ENCODE measurements at places on chromosomes 4 and X. TPM values are rescaled to one million over a fixed set of nuclear protein-coding genes. Genes with fewer than 3 reads are reported as not detected.

IDS gene
- 85.8 TPM for total RNA-seq

TMPRSS11A gene
- total RNA-seq, result not detected

CENPVL1 gene
- not detected for total RNA-seq

DNA sequence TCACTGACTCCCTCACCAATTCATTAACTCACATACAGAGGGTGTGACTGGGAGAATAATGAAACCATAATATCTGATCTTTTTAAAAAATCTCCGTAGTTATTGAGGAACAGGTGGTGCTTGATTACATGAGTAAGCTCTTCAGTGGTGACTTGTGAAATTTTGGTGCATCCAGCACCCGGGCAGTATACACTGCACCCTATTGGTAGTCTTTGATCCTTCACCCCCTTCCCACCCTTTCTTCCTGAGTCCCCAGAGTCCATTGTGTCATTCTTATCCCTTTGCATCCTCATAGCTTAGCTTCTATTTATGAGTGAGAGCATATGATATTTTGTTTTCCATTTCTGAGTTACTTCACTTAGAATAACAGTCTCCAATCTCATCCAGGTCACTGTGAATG, 1143.8 kb downstream of the PCDH19 start:
- H3K27me3 ChIP-seq, result no peaks in the 10 kb centered on the region
- no peaks in the 10 kb centered on the region for H3K36me3 ChIP-seq
- H3K4me1 ChIP-seq, result no peaks in the 10 kb centered on the region

- H3K4me1 ChIP-seq, result no peaks in the 10 kb centered on the region
- no peaks in the 10 kb centered on the region for H3K27me3 ChIP-seq
- H3K4me3 ChIP-seq, result no peak overlapping the region
- DNase-seq, result no peak
Observed at GRCh38 chr4:87055311-87055710, 120.5 kb downstream of the AFF1 start.

GRCh38 chr4:56611501-56611900, 69.6 kb downstream of the HOPX start:
- no peaks in the 10 kb centered on the region for H3K4me1 ChIP-seq
- no peaks in the 10 kb centered on the region for H3K27me3 ChIP-seq
- H3K36me3 ChIP-seq, result no peaks in the 10 kb centered on the region
- H3K27ac ChIP-seq, result no peak overlapping the region
- DNase-seq, result no peak

- no peaks in the 10 kb centered on the region for H3K36me3 ChIP-seq
- no peak for DNase-seq
- H3K27me3 ChIP-seq, result no peaks in the 10 kb centered on the region
- H3K4me3 ChIP-seq, result no peak overlapping the region
- H3K4me1 ChIP-seq, result peaks cover 5% of the 10 kb centered on the region
- H3K27ac ChIP-seq, result no peak overlapping the region
Observed at GRCh38 chr4:83486457-83487129, 1.7 kb upstream of the ABRAXAS1 start.

MSMO1 gene
- 32.4 TPM for total RNA-seq
